ENCODE measurements at places on chromosomes 12 and 14.

GRCh38 chr12:107429006-107429705 lies 256.4 kb upstream of the PWP1 start:
- no peak for DNase-seq

DNA sequence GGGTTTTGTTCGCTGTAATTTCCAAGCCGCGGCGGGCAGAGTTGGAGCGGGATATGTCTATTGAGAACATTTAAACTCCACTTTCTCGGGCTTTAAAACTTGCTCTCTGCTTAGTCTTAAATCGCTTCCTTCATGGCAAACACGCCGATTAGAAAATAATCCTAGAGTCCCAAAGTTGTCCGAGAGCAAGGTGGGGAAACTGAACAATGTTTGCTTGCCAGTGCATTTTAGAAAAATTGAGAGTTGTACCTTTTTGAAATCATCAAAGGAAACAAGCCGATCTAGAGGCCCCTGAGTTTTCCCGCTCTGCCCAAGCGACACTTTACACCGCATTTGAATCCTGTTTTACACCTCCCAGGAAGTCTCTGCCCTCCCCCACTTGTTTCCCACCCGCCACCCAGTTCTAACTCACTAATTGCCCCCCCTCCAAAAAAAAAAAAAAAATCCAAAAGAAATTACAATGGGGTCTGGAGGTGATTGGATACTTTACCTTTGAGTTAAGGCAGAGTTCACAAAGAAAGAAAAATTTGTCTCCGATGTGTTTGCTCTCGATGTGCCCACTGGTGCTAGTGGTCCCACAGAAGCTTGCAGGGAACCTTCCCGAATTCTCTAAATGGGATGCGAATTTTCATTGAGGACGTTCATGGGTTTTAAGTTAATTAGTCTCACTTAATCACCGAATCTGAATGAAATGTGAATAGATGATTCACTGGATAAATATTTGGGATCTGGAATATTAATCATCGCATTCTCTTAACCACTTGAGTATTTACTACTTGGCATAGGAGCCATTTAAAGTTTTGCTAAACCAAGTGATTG lies 2.3 kb downstream of the HMGA2 start:
- no peak for DNase-seq

DNA sequence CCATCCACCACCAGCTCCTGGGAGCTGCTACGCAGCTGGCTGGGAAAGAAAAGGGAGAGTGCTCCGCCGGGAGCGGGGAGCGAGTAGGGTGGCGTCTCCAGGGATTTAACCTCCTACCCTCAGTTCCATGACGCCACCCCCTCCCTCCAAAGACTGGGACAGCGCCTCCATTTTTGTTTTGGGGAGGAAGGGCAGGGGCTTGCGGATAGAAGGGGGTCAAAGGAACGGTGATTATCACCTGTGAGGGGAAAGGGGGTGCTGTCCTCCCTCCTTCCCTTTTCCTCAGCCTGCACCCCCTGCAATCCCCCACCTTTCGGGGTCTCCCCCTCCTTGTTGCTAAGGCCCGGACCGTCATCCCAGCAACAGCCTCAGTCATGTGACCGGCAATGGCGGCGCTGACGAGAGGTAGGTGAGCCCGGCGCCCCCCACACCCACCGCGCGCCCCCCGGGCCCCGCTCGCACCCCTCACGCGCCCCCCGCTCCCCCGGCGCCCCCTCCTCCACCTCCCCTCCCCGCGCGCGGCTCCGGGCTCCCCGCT lies at the start of gene DTX3:
Gene DTX3 (plus strand): TSS at position 371 of the 538 bp plus-strand sequence. CDS start 1,694 bp downstream, outside the sequence.
- peak; percentile 29 for DNase-seq

DNA sequence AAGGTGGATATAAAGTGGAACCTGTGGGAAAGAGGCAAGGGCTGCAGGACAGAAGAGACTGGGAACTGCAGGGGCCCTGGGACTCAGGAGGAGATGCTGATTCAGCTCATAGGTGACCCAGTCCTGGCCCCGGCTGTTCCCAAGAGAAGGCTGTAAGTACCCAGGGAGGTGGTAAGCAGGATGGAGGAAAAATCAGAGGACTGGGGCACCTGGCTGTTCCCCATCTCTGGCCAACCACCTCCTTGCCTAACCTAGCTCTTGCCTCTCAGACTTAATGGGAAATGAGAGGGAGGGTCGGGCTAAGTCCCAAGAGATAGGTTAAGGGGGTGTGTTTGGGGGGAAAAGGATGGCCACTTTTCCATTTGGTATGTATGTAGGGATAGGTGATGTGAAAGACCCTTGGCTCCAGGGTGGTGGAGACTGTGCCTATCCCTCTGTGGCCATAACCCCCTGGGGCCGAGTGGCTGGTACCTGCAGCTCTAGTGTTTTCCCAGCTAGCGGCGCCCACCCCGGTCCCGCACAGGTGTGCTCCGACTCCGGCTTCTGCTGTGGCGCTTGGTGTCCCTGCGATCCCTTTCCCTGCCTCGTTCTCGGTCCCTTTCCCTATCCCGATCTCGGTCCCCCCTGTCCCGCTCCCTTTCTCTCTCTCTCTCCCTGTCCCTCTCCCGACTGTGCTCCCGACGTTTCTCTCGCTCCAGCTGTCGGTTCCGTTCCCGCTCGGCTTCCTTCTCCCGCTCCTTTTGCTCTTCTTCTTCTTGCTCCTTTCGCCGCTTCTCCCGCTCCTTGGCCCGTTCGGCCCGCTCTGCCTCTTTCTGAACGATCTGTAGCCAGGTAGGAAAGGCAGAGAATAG lies 1.6 kb upstream of the CDH24 start:
- DNase-seq, result no peak

DNA sequence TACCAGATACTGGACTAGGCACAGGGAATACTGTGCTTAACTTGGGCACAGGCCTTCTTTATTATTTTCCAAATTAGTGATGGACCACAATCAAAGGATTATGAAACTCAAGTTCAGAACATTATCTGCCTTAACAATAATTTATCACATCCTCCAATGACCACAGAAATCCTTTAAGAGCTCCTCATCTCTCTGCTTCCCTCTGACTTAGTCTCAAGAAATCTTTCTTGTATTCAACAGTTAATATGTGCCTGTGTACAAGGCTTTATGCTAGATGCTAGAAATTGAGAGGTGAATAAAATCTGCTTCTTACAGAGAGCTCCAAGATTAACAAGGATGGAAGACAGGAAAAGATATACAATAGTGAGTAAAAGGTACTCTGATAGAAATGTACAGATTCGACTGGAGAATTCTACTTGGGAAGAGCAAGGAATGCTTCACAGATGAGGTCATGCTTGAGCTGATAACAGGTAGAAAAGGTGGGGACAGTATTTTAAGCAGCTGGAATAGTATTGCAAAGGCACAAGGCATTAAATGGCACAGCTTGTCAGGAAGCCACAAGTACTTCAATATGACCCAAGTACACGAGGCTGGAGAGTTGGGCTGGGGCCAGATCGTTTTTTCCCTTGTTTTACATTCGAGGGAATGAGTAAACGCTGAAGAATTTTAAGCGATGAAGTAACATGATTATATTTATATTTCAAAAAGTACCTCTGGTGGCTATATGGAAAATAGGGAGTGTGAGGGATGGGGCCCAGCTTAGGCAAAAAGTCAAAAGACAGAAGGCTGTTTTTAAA lies 55.1 kb upstream of the ARID2 start:
- no peak for DNase-seq

- no peak for DNase-seq
Measured at GRCh38 chr14:34027130-34027989, 76.5 kb upstream of the EGLN3 start.

DNA sequence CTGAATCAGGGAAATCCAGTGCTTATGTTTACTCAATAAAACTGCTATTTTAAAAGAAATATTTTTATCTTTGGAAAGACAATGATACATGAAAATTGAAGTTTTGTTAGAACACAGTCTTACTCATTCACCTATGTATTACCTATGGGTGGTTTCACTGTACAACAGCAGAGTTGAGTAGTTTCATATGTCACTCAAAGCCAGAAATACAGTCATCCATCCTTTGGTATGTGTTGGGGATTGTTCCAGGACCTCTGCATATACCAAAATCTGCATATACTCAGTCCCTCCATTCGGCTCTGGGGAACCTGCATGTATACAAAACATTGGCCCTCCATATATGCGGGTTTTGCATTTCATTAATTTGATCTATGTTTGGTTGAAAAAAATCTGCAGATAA lies 190.6 kb downstream of the GPHN start:
- DNase-seq, result no peak

- DNase-seq, result no peak
Measured at GRCh38 chr14:95651821-95652583, 34.2 kb upstream of the TCL1B start.

DNA sequence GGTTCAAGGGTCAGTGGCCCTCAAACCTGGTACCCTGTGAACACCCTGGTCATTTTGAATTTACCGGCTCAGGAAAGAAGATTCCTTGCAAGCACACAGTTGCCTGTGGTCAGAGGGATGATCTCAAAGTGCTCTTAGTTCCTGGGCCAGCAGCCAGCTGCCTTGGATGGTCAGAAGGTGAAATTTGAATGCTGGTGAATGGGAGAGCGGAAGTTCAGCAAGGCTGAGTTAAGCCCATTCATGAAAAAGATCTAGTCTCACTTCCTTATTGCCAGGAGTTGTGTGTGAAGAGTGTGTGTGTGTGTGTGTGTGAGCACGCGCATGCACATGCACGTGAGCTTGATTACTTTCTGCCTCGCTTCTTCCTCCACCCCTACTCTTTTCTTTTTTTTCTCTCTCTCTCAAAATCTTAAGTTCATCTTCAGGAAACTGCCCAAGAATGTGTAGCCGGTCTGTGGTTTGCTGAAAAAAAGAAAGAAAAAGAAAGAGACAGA lies 155.5 kb upstream of the CCND2 start:
- DNase-seq, result peak; percentile 12

DNA sequence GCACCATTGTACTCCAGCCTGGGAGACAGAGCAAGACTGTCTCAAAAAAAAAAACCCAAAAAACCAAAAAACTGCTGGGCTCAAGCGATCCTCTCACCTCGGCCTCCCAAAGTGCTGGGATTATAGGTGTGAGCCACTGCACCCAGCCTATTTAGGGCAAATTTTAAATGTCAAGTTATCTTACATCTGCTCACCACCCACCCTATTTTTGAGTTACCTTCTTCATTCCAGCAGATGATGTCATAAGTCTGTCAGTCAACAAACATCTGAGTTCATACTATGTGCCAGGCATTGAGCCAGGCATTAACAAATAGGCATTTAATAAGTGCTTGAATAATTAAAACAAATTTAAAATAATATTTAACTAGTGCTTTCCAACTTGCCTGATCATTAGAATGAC lies 21.5 kb downstream of the BATF start:
- DNase-seq, result no peak

DNA sequence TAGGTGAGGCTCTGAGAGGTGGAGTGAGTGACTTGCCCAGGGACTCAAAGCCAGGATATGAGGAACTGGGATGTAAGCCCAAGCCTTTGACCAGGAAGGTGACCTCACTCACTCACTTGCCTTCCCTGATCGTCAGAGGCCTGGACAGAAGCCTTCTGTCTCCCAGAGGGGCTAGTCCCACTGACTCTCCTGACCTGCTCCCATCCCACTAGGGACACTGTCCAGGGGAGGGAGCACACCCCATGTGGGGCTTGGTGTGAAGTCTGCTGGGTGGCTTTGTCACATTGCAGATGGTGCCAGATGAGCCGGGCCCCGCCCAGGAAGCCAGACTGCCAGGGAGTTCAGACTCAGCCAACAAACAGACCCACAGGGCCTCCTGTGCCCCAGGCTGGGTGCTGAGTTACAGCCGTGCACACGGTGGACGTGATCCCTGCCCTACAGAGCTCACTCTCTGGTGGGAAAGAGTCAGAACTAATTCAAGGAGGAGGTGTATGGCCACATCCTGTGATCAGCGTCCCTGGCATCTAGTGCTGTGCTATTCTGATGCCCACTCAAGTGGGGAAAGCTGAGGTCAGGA lies 28.3 kb downstream of the MMAB start:
- peak; percentile 7 for DNase-seq

GRCh38 chr12:118543651-118544050 lies 167.3 kb downstream of the SUDS3 start:
- DNase-seq, result no peak

DNA sequence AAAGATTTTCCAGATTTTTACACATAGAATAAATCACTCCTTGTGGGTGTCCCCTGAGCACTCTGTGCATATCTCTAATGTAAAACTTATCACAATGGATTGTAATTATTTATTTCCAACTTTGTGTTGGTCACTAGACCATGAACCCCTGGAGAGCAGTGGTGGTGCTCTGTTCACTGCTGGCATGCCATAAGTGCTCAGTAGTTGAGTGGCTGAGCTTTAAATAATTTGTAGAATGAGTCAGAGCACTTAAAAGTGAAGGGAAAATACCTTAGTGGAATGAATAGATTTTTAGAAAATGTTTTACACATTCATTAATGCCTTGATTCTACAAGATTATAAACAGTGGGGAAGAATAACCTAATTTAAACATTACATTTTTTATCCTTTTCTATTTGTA lies 6.3 kb downstream of the MGAT4C start:
- DNase-seq, result no peak

GRCh38 chr14:102591372-102591943 lies 991 bp upstream of the RCOR1 start:
- DNase-seq, result no peak

DNA sequence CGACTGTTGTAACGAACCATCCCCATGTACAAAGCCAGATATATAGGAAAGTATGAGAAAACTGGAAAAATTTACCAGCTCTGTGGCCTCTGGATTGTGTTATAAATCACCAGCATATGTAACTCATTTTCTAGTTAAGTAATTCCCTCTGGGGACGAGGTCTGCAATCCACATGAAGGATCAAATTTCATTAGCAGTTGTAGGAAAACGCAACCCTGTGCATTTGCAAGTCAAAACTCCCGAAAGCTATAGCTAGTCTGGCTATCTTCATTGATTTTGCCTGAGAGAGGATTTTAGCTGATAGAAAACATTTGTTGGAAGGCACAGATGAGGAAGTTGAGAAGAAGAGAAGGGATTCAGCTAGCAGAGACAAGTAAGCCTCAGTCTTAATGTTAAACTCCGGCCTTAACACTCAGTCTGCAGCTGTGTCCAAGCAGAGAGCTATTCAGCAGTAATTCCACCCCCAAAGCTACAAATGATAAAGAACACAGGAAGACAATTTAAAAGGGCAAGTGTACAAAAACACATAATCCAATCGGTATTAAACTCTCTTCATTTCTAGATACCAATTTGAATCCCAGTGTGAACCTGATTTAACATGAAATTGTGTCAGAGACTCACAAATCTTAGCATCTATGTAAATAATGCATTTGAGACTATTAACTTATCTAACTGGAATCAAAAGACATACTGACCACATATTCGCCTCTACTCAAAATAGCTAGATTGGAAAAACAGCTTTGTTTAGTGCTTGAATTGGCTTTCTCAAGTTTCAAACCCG lies 54.2 kb upstream of the CERS5 start:
- DNase-seq, result no peak
